ENCODE measurements at places on chromosomes 4 and X.

DNA sequence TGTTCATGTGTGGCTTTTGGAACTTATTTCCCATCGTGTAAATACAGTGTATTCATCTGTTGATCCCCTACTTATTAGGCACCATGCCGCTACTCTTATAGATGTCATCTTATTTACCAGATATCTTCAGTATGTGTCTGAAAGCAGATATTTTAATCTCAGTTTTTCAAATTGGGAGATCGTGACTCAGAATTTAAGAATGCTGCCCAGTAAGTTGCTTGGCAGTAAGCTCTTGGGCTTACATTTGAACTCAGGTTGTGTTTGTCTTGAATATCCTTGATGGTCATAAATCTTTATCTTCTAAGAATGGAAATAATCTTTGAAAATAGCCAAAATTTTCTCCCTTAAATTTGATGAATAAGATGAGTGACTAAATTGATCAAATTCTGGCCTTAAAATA lies 45.9 kb upstream of the RPA4 start:
- DNase-seq = no peak

DNA sequence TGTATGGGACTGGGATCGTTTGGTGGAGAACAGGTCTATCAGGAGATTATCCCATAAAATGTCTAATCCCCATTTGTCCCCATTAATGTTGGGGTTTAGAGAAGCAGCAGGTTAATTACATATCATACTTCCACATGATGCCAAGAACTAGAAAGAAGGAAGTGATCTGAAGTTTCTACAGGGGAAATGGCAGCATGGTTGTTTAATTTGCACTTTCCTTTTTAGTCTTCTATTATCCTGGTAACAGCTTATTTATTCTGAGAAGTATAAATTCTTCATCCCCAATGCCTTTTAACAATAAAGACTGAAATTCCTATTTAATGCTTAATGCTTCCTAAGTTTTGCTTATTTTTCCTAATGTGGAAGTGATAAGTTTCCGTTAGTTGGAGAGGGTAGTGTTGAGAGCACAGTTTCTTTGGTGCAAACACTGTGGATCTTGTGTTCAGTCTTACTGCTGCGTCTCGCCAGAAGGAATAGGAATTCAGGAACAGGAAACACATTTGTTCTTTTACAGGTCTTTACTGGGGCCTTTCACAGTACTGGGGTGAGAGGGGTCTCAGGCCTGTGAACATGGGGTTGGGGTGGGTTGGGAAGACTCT lies 59.5 kb upstream of the TADA2B start:
- no peak for DNase-seq

DNA sequence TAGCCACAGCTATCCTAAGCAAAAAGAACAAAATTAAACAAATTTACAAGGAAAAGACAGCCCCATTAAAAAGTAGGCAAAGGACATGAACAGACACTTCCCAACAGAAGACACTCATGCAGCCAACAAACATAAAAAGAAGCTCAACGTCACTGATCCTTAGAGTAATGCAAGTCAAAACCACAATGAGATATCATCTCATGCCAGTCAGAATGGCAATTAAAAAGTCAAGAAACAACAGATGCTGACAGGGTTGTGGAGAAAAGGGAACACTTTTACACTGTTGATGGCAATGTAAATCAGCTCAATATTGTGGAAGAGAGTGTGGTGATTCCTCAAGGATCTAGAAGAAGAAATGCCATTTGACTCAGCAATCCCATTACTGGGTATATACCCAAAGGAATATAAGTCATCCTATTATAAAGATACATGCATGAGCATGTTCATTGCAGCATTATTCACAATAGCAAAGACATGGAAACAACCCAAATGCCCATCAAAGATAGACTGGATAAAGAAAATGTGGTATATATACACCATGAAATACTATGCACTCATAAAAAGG lies 163.0 kb upstream of the TET2 start:
- no peak for DNase-seq

DNA sequence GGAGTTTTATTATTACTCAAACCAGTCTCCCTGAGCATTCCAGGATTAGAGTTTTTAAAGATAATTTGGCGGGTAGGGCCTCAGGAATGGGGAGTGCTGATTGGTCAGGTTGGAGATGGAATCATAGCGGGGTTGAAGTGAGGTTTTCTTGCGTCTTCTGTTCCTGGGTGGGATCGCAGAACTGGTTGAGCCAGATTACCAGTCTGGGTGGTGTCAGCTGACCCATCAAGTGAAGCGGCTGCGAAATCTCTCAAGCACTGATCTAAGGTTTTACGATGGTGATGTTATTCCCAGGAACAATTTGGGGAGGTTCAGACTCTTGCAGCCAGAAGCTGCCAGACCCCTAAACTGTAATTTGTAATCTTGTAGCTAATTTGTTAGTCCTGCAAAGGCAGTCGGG lies 25.1 kb upstream of the SETD7 start:
- DNase-seq = no peak

- no peak for DNase-seq
Observed at GRCh38 chrX:109926118-109926517, 76.8 kb upstream of the TMEM164 start.

DNA sequence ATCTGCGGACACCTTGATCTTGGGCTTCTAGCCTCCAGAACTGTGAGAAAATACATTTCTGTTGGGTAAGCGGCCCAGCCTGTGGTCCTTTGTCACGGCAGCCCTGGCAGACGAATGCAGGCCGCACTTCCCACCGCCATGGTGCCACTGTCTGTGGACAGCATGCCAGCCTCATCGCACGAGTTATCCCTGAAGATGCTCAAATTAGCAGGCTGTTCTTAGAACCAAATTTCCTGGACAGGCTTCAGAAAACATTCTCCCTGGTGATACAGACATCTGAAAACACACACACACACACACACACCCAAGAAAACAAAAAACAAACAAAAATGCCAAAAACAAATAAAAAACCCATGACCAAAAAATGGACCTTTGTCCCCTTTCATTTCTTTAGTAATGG lies 343.5 kb upstream of the GATB start:
- no peak for DNase-seq

DNA sequence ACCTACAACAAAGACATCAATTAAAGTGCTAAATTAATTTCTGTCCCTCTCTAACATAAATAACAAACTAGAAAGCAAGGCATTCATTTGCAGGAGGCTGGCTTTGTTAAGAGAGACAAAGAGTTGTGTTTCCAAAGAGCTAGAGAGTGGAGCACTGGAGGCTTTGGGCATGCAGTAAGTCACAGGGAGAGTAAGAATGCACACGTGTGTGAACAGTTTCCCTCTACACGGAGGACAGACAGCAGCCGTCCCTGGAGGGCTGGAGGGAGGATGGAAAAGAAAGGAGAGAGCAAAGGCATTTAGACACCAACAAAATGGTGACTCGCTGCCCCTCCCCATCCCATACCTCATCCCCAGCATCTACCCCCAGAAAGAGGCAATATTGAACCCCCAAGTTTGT lies 20.4 kb upstream of the DCHS2 start:
- DNase-seq = no peak

DNA sequence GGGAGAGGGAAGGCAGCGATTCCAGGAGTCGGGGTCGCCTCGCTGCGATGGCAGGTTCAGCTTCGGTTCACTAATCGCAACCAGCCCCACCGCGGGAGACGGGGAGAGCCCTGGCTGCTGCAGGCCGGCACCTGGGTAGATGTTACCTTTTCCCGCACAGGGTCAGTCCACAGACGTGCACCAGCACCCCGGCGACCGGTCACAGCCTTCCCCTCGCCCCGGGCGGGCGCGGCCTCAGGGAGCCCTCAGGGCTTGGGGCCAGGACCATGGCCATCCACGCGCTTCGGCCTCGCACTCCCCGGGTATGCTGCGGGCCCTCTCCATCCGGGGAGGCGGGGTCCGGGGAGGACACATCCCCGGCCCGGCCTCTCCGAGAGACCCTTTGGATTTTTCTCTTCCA lies 26.1 kb upstream of the EXOC1L start:
- DNase-seq = no peak

GRCh38 chr4:119139311-119139710 lies 3.7 kb downstream of the MYOZ2 start:
- DNase-seq = no peak

GRCh38 chrX:20527558-20528011 lies 260.9 kb upstream of the RPS6KA3 start:
- DNase-seq = no peak

DNA sequence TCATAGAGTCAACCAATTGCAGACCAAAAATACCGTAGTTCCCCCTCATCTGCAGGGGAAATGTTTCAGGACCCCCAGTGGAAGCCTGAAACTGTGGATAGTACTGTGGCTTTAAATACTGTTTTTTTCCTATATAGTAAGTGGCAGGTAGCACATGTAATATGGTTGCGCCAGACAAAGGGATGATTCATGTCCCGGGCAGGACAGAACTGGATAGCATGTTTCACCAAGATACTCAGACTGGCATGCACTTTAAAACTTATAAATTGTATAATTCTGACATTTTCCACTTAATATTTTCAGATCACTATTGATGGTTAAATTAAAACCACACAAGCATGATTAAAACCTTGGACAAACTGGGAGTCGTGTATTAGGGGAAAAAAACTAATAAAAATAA lies 276.3 kb upstream of the AGA start:
- DNase-seq = no peak

GRCh38 chrX:16745102-16745501 lies 25.7 kb downstream of the SYAP1 start:
- DNase-seq = no peak

- no peak for DNase-seq
Observed at GRCh38 chr4:20254511-20255250, 3.0 kb downstream of the SLIT2 start.

GRCh38 chrX:115030625-115031024 lies 13.2 kb upstream of the IL13RA2 start:
- DNase-seq = no peak

- DNase-seq = no peak
Observed at GRCh38 chr4:102616636-102617035, 115.5 kb downstream of the NFKB1 start.

- DNase-seq = no peak
Observed at GRCh38 chrX:149628280-149628679, 3.3 kb downstream of the TMEM185A start.

DNA sequence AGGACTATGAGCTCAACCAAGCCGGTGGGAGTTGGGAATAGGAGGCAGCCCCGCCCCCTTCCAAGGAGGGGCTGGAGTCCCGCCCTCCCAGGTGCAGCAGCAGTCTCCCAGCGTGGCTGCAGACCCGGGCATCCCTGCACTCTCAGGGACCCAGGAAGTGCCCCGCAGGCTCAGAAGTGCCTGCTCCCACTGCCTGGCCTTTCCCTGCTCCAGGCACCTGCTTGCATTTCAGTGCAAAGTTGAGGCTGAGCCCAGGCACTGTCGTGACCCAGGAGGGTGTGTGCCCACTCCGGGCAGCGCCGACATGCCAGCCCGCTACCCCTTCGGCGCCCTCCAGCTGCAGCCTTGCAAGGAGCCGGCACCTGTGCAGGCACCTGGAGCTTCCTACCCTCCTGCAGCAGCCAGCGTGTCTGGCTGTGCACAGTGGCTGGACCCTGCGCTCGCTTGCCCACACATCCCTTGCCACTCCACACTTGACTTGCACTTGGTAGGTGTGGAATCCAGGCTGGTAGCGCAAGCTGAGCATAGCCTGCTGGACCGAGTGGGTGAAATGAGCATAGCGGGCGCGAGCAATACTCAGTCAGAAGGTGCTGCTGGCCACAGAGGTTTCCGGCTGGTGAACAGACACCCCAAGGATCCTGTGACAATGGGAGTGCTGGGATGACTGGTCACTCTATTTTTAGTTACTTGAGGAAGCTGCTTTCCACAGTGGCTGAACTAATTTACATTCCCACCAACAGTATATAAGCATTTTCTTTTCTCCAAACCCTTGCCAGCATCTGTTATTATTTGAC lies 236.3 kb downstream of the PCDH10 start:
- DNase-seq = no peak

DNA sequence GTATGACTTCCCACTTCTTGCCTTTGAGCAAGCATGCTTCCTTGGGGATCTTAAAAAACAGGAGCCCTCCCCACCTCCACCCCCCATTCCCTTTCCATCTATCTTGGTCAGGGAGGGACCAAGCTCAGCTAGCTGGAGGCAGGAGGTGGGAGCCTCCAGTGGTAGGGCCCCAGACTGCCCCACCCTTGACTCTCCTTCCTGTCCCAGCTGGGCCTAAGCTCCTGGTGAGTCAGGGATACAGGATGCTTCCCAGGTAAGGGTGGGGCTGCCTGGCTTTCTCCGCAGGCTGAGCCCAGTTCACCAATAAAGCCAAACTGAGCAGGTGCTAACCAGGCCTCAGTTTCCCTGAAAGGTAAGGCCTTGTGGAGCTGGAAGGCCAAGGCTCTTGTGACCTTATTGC lies 15.2 kb downstream of the EFNB1 start:
- DNase-seq = no peak

DNA sequence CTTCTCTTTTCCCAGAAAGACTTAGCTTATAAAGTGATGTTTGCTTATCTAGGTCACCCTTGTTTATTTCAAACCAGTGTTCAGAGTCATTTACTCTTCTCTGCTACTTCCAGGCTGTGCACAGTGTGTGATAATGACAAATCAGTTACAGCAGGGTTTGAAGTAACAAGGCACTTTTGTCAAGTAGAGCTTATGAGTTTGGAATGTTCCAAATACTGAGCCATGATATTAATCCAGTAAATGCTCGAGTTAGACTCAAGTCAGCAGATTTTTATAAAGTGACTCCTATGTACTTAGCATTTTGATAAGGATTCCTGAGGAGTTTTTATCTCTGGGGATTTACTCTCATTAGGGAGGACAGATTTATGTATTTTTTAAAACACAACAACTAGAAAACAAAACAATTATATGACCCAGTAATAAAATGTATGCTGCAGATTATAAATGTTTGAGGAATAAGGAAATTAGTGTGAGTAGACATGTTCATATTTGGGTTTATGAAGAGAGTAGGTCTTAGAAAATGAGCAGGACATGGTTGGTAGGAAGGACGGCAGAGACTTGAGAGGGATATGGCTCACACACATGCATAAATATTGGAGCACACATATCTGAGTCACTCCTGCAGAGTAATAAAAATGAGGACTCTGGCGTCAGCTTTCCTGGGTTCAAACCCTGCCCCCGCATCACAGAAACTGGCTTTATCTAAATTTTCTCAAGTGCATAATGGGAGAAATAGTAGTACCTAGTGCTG lies 271.2 kb downstream of the FBXO8 start:
- DNase-seq = no peak

- no peak for DNase-seq
Observed at GRCh38 chr4:26701786-26702227, 117.9 kb downstream of the TBC1D19 start.

DNA sequence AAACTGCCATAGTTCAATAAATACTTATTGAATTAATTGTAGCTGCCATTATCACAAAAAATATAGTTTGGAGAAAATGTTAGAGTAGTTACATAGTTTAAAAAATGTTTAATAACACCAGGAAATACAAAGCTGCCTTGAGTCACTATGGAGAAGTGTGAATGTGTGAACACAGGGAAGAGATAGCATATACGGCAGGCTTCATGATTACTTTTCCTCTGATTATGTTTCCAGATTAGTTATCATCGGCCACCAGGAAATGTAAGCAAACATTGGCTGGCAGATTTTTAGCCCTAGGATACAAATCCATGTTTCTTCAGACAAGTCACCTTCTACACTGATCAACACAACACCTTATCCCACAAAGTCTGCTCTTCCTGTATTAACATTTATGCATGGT lies 4.4 kb downstream of the PRDM5 start:
- DNase-seq = no peak
